ENCODE measurements at places on chromosomes 3 and 15. TPM values are rescaled to one million over a fixed set of nuclear protein-coding genes. Genes with fewer than 3 reads are reported as not detected.
A peak's percentile ranks its signal among the peaks of the same experiment; 100 is the strongest.

NGRN gene
- 135 TPM for total RNA-seq

LRRC15 gene
- 2.0 TPM for total RNA-seq

GOLGA8R gene
- not detected for total RNA-seq

LSM3 gene
- 22.3 TPM for total RNA-seq

GMPS gene
- total RNA-seq: 143 TPM

GRCh38 chr3:167814441-167814951 is 79.0 kb downstream of the SERPINI1 start:
- DNase-seq: no peak

DNA sequence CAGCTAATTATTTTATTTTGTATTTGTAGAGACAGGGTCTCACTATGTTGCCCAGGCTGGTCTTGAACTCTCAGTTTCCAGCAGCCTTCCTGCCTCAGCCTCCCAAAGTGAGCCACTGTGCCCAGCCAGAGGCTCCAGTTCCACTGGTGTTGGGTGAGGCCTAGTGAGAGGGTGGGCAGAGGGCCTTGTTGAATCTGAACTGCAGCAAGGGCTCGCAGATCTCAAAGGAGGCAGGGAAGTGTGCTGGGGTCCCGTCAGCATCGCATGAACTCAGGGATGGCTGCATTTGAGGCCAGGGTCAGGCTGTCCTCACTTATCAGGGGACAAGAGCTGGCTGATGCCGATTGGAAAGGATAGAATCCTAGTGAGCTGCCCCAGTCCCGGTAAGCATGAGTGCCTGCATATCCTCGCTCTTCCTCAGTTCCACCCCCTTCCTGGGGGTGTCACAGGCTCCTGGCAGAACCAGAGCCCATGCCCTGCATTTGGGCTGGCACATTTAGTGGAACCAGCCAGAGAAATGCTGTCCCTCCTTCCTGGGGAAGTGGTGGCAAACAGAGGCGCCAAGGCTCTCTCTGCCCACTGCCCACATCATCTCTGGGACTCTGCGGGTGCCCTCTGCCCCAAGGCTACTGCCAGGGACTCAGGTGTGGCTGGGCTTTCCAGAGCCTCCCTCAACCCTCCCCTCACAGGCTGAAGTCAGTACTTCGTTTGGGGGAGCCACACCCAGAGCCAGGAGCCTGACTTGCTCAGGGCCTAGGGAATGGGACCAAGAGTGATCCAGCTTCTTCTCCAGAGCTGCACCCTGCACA is 24.1 kb downstream of the ALS2CL start:
- DNase-seq: no peak

- DNase-seq: no peak
These were observed 780.8 kb upstream of the GOLIM4 start for GRCh38 chr3:168876346-168877035.

- DNase-seq: no peak
These were observed 4.3 kb upstream of the MYL3 start for GRCh38 chr3:46867550-46867898.

- DNase-seq: peak; percentile 58
These were observed 1.3 kb upstream of the IL12A start for GRCh38 chr3:159987291-159987711.

GRCh38 chr15:41061667-41062066 is 54.4 kb downstream of the INO80 start:
- DNase-seq: no peak

GRCh38 chr3:31831591-31831990 is 149.5 kb downstream of the OSBPL10 start:
- DNase-seq: no peak

DNA sequence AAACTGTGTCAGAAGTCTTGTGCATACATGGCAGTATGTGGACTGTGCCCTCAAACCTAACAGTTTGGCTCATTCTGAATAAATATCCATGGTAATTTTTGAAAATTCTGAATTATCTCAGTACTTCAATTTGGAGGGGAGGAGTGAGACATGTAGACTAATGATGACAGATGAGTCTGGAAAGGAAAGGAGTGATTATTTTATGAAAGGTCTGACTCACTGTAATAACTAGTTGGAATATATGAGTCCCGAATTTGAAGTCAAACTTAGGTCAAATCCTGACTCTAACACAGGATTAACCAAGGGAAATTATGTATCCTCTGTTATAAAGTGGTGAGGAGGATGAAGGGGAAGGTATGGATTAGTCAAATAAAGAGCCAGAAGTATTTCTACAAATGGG is 38.6 kb downstream of the SUCNR1 start:
- DNase-seq: no peak

DNA sequence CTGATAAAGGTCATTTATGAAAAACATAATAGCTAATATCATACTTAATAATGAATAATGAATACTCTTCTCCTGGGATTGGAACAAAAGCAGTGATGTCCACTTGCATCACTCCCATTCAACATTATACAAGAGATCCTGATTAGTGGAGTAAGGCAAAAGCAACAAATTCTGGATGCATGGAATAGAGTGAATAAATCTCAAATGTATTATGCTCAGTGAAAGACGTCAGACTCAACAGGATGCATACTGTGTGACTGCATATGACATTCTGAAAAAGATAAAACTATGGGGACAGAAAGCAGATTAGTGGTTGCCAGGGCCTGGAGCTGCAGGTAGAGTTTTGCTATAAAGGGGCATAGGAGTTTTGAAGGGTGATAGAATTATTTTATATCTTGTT is 77.6 kb upstream of the ZBTB20 start:
- DNase-seq: no peak

DNA sequence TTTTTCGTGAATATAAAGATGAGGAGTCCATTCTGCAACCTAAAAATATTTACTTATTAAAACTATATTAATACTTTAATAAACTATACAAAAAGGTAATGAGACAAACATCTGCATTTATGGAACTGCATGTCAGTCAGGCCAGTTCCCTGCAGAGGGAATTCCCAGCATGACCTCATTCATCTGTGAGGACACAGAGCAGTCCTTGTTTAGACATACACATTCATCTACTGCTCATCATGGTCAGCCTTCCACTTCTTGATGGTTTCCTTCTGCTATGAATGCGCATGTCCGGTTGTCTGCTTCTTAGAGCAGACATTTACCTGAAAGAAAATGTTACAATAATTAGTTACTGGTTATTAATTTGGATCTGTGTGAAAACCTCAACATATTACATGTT is 3.3 kb upstream of the ACTR8 start:
- peak; percentile 13 for DNase-seq

GRCh38 chr15:63436872-63437375 is 55.3 kb upstream of the CA12 start:
- DNase-seq: peak; percentile 81

DNA sequence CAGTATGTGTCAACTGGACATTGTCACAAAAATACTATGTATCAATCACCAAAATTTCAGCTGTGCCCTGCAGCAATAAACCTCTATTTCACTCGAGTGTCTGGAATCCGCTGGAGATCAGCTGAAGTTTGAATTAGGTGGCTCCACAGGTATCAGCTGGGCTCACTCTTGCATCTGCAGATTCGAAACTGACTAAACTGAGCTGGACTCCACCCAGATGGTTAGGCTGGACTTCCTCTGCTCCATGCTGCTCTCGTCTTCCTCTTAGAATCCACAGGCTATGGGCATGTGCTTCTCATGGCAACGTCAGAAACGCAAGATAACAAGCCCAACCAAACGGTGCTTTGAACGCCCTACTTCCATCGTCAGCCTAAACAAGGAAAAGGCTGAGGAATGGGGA is 565.3 kb upstream of the ROBO2 start:
- DNase-seq: no peak

DNA sequence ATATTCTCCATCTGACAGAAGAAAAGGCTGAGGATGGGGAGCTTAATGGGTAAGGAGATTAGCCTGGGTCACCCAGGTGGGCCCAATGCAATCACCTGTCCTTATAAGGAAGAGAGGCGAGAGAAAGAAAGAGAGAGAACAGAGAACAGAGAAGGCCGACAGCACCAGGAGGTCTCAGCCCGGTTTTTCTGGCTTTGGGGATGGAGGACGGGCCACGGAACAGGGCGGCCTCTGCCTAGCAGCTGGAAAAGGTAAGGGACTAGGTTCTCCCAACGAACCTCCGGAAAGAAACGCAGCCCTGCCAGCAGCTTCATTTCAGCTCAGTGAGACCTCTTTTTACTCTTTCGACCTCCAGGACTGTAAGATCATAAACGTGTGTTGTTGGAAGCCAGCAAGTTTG is 196.0 kb upstream of the LYSMD4 start:
- no peak for DNase-seq

DNA sequence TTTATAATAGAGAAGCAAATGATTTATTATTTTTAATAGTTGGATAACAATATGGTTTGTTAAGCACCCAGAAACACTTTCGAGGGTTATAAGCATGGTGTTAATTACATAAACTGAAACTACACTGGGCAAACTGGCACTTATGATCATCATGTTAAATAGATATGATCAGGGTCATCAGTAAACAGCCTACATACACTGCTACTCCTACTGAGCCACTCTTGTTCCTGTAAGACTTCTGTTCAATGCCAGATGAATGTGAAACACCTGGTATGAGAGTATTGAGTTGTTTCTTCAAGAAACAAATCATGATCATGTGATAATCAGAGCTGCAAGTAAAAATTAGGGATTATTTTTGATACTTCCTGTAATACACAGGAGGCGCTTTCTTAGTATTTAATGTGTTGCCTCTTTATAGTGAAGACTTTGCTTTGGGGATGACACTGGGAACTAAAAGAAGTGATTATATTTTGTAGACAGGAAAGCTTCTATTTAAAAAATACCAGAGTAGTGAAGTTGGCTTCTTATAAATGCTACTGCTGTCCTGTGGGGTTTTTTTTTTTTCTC is 32.3 kb upstream of the UTS2B start:
- DNase-seq: no peak

GRCh38 chr3:158773845-158774830 is 27.7 kb upstream of the MFSD1 start:
- DNase-seq: no peak

- no peak for DNase-seq
These were observed 354.9 kb downstream of the SI start for GRCh38 chr3:164723396-164723795.

DNA sequence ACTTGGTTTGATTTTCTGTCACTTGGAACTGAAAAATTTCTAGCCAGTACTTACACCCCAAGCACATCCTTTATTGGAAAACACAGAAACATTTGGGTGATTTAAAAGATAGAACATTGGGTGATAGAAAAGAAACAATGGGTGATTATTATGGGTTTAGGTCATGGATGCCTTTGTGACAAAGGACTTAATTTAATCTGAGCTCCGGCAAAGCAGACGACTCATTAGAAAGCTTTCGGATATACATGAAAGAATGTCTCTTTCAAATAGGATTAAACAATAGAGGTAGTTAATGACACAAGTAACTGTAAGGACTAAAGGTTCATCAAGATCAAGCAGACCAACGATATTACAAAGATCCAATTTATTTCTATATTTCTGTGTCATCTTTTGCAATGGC is 37.3 kb upstream of the CNTN4 start:
- DNase-seq: no peak

GRCh38 chr3:177050501-177051237 is 146.6 kb downstream of the TBL1XR1 start:
- peak; percentile 21 for DNase-seq

DNA sequence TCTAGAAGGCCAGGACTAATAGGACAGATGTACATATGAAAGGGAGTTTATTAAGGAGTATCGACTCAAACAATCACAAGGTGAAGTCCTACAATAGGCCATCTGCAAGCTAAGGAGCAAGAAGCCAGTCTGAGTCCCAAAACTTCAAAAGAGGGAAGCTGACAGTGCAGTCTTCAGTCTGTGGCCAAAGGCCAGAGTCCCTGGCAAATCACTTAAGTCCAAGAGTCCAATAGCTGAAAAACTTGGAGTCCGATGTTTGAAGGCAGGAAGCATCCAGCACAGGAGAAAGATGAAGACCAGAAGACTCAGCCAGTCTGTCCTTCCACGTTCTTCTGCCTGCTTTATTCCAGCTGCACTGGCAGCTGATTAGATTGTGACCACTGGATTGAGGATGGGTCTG is 11.1 kb upstream of the CELF6 start:
- no peak for DNase-seq

DNA sequence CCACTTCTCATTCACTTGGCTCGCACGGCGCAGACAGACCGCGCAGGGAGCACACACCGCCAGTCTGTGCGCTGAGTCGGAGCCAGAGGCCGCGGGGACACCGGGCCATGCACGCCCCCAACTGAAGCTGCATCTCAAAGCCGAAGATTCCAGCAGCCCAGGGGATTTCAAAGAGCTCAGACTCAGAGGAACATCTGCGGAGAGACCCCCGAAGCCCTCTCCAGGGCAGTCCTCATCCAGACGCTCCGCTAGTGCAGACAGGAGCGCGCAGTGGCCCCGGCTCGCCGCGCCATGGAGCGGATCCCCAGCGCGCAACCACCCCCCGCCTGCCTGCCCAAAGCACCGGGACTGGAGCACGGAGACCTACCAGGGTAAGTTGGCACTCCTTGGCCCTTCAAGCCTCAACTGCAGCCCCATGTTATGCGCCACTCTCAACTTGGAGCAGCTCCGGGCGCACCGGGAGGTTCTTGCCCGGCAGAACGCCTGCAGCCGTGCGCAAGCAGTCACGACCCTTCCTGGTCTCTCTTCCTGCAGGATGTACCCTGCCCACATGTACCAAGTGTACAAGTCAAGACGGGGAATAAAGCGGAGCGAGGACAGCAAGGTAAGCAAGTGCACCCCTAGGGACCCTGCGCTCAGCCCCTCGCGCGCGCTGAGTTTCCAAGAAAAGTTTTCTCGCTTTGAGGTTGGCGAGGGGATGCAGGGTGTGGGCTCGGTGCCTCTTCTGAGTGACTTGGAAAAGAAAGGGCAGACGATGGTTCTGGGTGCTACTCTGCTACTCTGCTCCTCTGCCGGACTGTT is at the start of gene BHLHE40:
Gene BHLHE40 (plus strand): TSS at position 10 of the 801 bp plus-strand sequence. CDS start 282 bp downstream, at position 292.
- no peak for DNase-seq

DNA sequence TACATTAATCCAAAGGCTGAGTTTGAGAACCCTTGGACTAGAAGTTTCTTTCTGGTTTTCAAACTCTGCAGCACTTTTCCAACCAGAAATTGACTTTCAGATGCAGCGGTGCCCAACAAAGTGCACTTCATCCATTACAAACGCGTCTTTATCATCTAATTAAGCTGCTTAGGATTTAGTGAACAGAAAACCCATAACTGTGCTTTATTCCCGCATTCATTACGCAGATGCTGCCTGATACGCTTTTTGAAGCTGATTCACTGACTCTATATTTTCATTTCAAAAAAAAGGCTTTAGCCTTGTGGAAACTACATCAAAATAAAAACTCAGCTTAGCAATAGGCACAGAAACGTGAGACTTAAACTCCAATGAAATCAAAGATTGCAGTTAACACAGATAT is 69.8 kb upstream of the CTXND1 start:
- no peak for DNase-seq

DNA sequence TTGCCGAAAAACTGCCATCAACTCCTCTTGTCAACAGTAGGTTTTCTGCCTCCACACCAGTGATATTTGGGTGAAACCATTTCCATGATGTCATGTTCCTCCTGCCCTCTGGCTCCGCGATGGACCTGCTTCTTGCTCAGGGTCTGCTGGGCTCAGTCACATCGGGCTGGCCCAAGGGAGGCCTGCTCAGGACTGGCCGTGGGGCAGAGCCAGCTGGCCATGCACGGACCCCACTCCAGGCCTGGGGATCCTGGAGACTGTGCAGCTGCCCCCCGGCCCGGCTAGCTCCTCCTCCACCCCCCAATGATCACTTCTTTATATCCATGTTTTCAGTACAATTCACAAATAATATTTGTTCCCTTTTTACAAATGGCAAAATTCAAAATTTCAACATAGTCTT is 270.3 kb upstream of the CCDC54 start:
- DNase-seq: no peak

Measured in Daoy (cell line).